Activated CD4-positive, alpha-beta T cell treated with anti-CD3 and anti-CD28 coated beads for 36 hours (primary cell): ENCODE measurements at places on chromosomes 12 and 14. TPM values are rescaled to one million over a fixed set of nuclear protein-coding genes. Genes with fewer than 3 reads are reported as not detected.

SETD3 gene
- 51.5 TPM for total RNA-seq

CMA1 gene
- total RNA-seq: not detected

KCNH5 gene
- not detected for total RNA-seq

CLEC12A gene
- total RNA-seq: not detected

KRT2 gene
- total RNA-seq: not detected

TGM1 gene
- total RNA-seq: 4.8 TPM

- DNase-seq: no peak
- H3K27ac ChIP-seq: no peak overlapping the region
- H3K4me3 ChIP-seq: no peak overlapping the region
- peaks cover 16% of the 10 kb centered on the region for H3K4me1 ChIP-seq
These were observed 58.6 kb downstream of the VWF start for GRCh38 chr12:6065863-6066199.

DNA sequence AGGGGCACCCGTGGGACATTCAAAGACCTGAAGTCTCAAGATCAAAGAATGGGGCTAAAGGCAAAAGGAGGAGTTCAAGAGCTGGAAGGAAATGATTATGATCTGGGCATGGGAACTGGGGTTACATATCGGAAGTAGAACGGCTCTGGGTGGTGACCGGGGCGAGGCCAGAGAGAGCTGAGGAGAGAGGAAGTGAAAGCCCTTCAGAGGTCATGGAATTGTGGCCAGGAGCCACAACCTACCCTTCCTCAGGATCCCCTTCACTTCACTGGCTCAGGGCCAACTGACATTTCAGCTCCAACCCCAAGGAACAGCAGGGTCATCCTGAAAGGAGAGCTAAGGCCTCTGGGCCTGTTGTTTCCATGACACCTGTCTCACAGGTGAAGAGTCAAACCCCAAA is 57.8 kb downstream of the GALNT16 start:
- H3K4me1 ChIP-seq: no peaks in the 10 kb centered on the region
- H3K36me3 ChIP-seq: no peaks in the 10 kb centered on the region
- DNase-seq: no peak
- no peak overlapping the region for H3K27ac ChIP-seq
- no peaks in the 10 kb centered on the region for H3K27me3 ChIP-seq

DNA sequence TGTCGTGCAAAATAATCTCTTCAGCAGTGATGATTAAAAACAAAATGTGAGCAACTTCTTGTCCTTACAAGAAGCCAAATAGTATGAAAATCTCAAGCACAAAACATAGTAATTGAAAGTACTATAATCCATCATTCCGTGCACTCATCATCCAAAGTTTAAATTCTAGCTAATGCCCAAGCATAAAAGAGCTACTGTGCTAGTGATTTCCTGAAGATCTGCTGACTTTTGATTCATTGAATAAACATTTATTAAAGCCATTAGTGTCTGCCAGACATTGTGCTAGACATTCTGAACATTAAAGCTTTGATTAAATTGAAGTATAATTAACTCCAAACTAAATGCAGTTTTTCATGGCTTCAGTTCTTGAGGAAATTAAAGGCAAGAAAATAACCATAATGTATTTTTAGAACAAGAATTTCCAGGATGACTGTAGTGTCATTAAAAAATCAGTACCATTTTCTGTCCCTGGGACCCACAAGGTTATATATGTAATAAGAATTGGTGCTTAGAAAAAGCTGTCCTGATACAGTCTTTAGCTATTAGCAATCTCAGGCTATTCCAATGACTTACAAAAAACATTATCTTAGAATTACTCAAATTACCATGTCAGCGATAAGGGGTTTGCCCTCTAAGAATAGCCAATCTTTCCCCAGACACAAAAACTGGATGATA is 71.7 kb downstream of the CMAS start:
- H3K27ac ChIP-seq: no peak overlapping the region
- no peak overlapping the region for H3K4me3 ChIP-seq
- H3K27me3 ChIP-seq: no peaks in the 10 kb centered on the region

DNA sequence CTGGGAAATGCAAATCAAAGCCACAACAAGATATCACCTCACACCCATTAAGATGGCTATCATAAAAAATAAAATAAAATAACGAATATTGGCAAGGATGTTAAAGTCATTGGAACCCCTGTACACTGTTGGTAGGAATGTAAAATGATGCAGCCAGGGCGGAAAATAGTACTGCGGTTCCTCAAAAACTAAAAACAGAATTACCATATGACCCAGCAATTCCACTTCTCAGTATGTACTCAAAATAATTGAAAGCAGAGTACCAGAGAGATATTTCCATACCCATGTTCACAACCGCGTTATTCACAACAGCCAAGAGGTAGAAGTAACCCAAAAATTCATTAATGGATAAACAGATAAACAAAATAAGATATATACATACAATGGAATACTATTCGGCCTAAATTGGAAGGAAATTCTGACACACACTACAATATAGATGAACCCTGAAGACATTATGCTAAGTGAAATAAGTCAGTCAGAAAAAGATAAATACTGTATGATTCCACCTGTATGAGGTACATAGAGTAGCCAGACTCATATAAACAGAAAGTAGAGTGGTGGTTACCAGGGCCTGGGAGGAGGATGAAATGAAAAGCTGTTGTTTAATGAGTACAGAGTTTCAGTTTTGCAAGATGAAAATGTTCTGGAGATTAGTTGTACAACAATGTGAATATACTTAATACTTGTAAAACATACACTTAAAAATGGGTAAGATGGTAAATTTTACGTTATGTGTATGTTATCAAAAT is 84.6 kb downstream of the TXNDC16 start:
- peak; percentile 13 for DNase-seq
- H3K36me3 ChIP-seq: peaks cover 8% of the 10 kb centered on the region
- no peak overlapping the region for H3K27ac ChIP-seq
- no peaks in the 10 kb centered on the region for H3K27me3 ChIP-seq
- H3K4me1 ChIP-seq: peaks cover 7% of the 10 kb centered on the region

DNA sequence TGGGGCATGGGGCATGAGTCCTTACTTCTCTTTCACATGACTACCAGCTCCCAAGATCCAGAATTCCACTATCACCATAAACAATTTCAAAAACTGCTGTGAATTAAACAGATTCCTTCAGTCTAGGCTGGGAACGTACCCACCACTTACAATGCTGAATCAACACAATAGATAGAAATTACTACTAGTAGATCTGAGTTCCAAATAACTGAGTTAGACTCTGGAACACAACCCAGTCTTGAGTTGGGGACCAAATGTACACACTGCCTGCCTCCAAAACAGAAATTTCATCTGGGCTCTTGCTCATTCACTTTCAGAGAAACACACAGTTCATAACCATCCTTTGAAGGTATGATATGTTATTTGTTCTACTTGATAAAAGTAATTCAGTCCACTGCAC is 8.9 kb downstream of the CORO1C start:
- no peaks in the 10 kb centered on the region for H3K27me3 ChIP-seq
- DNase-seq: no peak
- H3K4me3 ChIP-seq: no peak overlapping the region
- peaks cover 2% of the 10 kb centered on the region for H3K36me3 ChIP-seq

DNA sequence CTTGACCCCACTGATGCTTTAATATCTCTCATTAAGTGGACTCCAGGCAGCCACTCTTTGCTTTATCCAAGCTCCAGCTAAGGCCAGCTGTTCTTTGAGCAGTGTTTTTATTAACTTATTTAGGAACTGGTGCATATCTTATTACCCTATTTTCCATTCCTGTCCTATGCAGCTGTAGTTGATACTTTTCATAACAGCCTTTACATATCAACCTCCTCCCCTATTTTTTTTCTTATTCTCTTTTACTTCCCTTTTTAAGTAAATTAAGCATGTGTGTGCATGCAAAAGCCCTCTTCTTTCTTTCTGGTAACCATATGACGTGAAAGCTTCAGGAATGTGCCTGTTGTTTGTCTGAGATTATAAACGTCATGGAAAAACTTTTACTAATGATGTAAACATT is 121.2 kb downstream of the PTPRQ start:
- no peaks in the 10 kb centered on the region for H3K4me1 ChIP-seq
- H3K27me3 ChIP-seq: no peaks in the 10 kb centered on the region
- no peak overlapping the region for H3K4me3 ChIP-seq

- H3K4me3 ChIP-seq: no peak overlapping the region
- peaks cover 4% of the 10 kb centered on the region for H3K36me3 ChIP-seq
- H3K27me3 ChIP-seq: no peaks in the 10 kb centered on the region
- peak; percentile 46 for DNase-seq
These were observed 4.2 kb upstream of the XPOT start for GRCh38 chr12:64400041-64400440.

DNA sequence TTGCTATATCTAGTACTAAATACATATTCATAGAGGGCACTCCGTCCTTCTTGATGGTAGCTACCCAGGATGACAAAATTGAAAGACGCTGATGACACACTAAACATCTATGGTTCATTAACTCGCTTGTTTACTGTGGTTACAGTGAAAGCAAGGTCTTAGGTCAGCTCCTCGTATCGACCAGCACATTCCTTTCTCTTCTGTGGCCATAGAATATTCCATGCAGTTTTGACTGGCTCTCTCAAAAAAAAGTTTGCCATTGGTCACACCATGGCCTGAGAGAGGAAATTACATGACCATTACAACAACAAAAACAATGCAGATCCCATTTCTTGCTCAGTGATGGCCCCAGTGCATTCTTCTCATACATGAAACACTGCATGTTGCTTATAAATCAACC is 411.4 kb upstream of the SOX5 start:
- DNase-seq: no peak
- no peaks in the 10 kb centered on the region for H3K36me3 ChIP-seq
- no peak overlapping the region for H3K4me3 ChIP-seq
- H3K27me3 ChIP-seq: no peaks in the 10 kb centered on the region
- no peaks in the 10 kb centered on the region for H3K4me1 ChIP-seq
- no peak overlapping the region for H3K27ac ChIP-seq

- H3K27me3 ChIP-seq: no peaks in the 10 kb centered on the region
- H3K4me1 ChIP-seq: no peaks in the 10 kb centered on the region
- H3K36me3 ChIP-seq: no peaks in the 10 kb centered on the region
- no peak for DNase-seq
- no peak overlapping the region for H3K27ac ChIP-seq
- no peak overlapping the region for H3K4me3 ChIP-seq
These were observed 40.9 kb upstream of the ELK3 start for GRCh38 chr12:96153131-96153725.

DNA sequence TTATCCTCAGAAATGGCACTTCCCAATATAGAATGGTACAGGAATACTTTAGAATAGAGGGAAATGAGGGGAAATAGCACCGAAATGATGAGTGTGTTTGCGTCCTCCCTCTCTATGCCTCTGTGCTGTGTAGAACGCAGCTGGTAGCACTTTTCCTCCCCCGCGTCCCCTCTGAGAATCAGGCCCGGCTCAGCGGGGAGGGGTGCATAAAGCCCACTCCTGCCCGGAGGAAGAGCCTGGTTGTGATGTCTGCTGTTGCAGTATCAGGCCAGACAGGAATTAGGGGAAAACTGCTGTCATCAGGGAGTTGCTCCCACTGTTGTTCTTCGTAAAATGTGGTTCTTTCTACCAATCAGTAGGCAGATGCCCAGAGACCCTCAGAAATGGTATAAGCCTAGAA is 76.0 kb downstream of the GALNT8 start:
- H3K4me3 ChIP-seq: no peak overlapping the region
- no peaks in the 10 kb centered on the region for H3K36me3 ChIP-seq
- no peak for DNase-seq
- no peaks in the 10 kb centered on the region for H3K4me1 ChIP-seq

DNA sequence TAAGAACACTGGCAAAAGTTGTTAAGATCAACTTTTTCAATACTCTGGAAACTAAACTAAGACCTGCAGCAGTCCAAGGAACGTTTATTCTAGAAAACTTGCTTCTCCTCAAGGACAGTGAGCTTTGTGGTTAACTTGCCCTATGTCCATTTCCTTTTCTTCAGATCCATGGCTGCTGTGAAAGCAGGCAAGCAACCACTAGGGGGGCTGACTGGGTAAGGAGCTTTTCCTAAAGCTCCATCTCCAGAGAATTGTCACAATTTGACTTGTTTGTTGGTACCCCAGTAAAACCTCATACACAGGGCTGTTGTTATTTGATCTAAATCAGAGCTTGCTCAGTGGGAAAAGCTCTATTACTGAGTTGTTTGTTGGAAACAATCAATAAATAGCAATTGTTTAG is 10.1 kb upstream of the RPL10L start:
- no peak for DNase-seq
- H3K27me3 ChIP-seq: no peaks in the 10 kb centered on the region
- no peaks in the 10 kb centered on the region for H3K36me3 ChIP-seq
- no peak overlapping the region for H3K27ac ChIP-seq
- no peaks in the 10 kb centered on the region for H3K4me1 ChIP-seq

DNA sequence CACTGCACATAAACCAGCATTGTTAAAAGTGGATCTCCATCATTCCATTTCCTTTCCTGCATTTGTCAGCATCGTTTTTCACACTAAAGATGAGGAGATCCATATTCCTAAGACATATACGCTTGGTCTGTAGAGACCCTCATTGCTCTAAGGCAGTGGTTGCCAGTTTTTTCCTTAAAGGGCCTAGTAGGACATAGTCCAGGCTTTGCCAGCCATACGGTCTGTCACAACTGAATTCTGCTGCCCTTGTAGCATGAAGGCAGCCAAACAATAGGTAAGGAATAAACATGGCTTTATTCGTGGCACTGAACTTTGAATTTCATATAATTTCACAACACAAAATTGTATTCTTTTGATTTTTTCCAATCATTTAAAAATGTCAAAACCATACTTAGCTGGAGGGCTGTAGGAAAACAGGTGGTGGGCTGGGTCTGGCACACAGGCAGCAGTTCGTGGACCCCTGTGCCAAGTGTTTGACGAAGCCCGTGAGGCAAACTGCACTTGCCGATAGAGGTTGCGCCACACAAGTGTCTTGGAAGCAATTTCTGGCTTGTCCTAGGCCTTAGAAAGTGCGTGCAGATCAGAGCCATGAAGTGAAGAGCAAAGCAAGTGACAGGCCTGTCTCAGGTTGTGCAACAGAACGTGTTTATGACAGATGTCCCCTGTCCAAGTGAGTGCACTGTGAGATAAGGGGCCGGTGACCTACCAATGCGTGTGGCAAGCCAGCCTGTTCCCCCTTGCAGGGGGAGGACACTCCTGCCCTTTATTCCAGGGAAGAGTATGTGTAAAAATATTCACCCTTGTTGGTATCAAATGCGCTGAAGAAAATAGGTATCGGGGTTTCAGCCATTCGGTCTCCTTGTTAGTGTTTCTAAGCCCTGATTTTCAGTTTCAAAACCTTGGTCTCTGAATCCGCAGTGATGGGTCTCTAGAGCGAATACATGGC is 916 bp upstream of the CHPT1 start:
- peak; percentile 14 for DNase-seq
- no peaks in the 10 kb centered on the region for H3K27me3 ChIP-seq
- peak overlapping the region; percentile 43 for H3K27ac ChIP-seq
- no peaks in the 10 kb centered on the region for H3K36me3 ChIP-seq

DNA sequence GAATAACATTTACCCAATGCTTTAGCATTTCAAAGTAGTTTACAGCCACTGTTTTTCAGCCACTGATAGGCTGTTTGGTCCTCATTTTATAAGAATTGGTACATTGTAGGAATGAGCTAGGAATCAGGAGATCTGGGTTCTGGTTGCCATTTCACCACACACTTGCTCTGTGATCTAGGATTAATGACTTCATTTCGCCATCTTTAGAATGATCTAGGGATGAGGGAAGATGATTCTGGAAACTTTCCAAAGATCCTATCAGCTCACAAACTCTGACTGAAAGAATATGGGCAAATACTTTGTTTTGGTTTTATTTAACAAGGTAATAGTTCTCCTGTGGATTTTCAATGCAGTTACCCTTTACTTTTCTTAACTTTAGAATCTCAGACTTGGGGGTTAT is 155.0 kb downstream of the GCH1 start:
- no peak overlapping the region for H3K27ac ChIP-seq
- no peak overlapping the region for H3K4me3 ChIP-seq
- peaks cover 9% of the 10 kb centered on the region for H3K4me1 ChIP-seq
- H3K36me3 ChIP-seq: no peaks in the 10 kb centered on the region
- H3K27me3 ChIP-seq: peaks cover 3% of the 10 kb centered on the region
